ENCODE measurements at places on chromosomes 2 and 18.

- no peak overlapping the region for H3K4me3 ChIP-seq
- no peaks in the 10 kb centered on the region for H3K36me3 ChIP-seq
- H3K27me3 ChIP-seq: no peaks in the 10 kb centered on the region
- DNase-seq: no peak
These were observed 6.4 kb downstream of the MTCL1 start for GRCh38 chr18:8711736-8712135.

GRCh38 chr2:16738361-16739225, 73.0 kb upstream of the CYRIA start:
- no peaks in the 10 kb centered on the region for H3K36me3 ChIP-seq
- H3K4me1 ChIP-seq: peaks cover 2% of the 10 kb centered on the region
- no peak overlapping the region for H3K4me3 ChIP-seq
- DNase-seq: no peak
- H3K27ac ChIP-seq: no peak overlapping the region

GRCh38 chr2:179619947-179620467, 241.4 kb downstream of the ZNF385B start:
- H3K27ac ChIP-seq: no peak overlapping the region
- no peak for DNase-seq
- no peak overlapping the region for H3K4me3 ChIP-seq
- no peaks in the 10 kb centered on the region for H3K27me3 ChIP-seq

GRCh38 chr2:190318931-190319554, 583 bp downstream of the HIBCH start:
- H3K4me1 ChIP-seq: peaks cover 11% of the 10 kb centered on the region
- peak overlapping the region; percentile 50 for H3K27ac ChIP-seq
- no peaks in the 10 kb centered on the region for H3K27me3 ChIP-seq
- H3K4me3 ChIP-seq: peak overlapping the region; percentile 68
- peak; percentile 48 for DNase-seq

GRCh38 chr18:45441110-45441847, 174.0 kb upstream of the SLC14A2 start:
- H3K4me3 ChIP-seq: no peak overlapping the region
- peaks cover 7% of the 10 kb centered on the region for H3K4me1 ChIP-seq
- DNase-seq: peak; percentile 17
- H3K36me3 ChIP-seq: no peaks in the 10 kb centered on the region
- no peak overlapping the region for H3K27ac ChIP-seq

- no peaks in the 10 kb centered on the region for H3K27me3 ChIP-seq
- peaks cover 10% of the 10 kb centered on the region for H3K36me3 ChIP-seq
- no peak overlapping the region for H3K27ac ChIP-seq
- DNase-seq: no peak
- H3K4me1 ChIP-seq: no peaks in the 10 kb centered on the region
These were observed 34.4 kb upstream of the CYP27C1 start for GRCh38 chr2:127254386-127254981.

- H3K36me3 ChIP-seq: no peaks in the 10 kb centered on the region
- no peaks in the 10 kb centered on the region for H3K4me1 ChIP-seq
- no peak overlapping the region for H3K4me3 ChIP-seq
- no peak overlapping the region for H3K27ac ChIP-seq
These were observed 109.8 kb downstream of the DDX1 start for GRCh38 chr2:15701341-15701907.

DNA sequence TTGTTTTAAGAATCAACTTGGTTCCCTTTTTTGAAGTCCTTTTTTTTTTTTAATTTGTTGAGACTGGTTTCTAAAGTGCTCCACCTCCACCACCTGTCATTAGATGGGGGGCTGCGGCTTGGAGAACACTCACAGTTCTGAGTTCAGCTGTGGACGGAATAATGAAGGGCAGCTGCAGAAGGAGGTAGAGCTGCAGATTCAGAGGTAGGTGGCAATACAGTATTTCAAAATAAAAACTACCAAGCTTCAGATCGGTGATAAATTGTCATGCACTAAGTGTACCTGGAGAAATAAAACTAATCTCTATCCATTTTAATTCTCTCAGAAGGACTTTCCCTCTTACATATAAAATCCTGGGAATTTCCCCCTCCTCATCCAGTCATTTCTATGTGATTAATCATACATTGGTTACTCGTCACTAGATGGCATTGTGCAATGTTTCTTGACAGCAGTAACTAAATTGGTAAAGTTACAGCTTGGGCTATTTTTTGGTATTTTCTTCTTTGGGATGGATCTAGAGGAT, 81.1 kb upstream of the SLC39A10 start:
- no peaks in the 10 kb centered on the region for H3K36me3 ChIP-seq
- peak; percentile 59 for DNase-seq
- H3K27me3 ChIP-seq: no peaks in the 10 kb centered on the region
- H3K4me3 ChIP-seq: no peak overlapping the region
- H3K27ac ChIP-seq: no peak overlapping the region

DNA sequence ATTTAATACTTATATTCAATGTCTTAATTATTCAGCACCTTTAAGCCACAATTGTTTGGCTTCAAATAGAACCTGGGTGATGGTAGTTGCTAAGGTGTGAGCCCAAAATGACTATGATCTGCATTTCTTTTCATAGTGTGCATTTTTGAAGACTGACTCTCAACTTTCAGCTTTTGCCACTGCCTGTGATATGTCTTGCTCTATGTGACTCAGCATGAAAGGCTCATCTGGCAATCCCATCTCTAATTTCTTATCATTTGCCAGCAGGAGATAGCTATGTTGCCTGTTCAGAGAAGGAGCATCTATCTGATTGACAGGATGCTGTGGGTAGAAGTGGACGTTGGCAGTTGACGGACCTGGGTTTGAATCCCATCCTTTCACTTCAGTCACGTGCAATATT, 34.5 kb upstream of the CCDC93 start:
- no peaks in the 10 kb centered on the region for H3K4me1 ChIP-seq
- no peak overlapping the region for H3K27ac ChIP-seq
- H3K36me3 ChIP-seq: no peaks in the 10 kb centered on the region

DNA sequence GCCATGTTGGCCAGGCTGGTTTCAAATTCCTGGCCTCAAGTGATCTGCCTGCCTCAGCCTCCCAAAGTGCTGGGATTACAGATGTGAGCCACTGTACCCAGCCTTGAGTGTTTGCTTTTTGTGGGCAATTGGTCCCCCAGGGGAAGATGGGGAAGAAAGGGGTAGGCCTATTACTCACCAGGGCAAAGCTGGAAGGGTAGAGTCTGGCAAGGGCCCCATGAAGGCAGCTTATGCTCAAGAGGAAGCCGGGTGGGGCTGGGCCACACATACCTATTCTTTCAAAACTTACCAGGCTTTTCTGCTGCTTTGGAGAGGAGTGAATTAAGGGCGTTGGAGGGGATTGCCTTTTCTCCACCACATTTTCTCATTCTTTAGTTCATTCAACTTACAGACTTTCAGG, 24.5 kb upstream of the CD28 start:
- H3K27ac ChIP-seq: no peak overlapping the region
- H3K4me3 ChIP-seq: no peak overlapping the region
- no peaks in the 10 kb centered on the region for H3K27me3 ChIP-seq
- no peaks in the 10 kb centered on the region for H3K36me3 ChIP-seq
- DNase-seq: no peak
- no peaks in the 10 kb centered on the region for H3K4me1 ChIP-seq

- H3K4me1 ChIP-seq: no peaks in the 10 kb centered on the region
- no peaks in the 10 kb centered on the region for H3K36me3 ChIP-seq
- H3K4me3 ChIP-seq: no peak overlapping the region
- DNase-seq: no peak
- no peaks in the 10 kb centered on the region for H3K27me3 ChIP-seq
These were observed 38.2 kb upstream of the PNO1 start for GRCh38 chr2:68119504-68119903.

DNA sequence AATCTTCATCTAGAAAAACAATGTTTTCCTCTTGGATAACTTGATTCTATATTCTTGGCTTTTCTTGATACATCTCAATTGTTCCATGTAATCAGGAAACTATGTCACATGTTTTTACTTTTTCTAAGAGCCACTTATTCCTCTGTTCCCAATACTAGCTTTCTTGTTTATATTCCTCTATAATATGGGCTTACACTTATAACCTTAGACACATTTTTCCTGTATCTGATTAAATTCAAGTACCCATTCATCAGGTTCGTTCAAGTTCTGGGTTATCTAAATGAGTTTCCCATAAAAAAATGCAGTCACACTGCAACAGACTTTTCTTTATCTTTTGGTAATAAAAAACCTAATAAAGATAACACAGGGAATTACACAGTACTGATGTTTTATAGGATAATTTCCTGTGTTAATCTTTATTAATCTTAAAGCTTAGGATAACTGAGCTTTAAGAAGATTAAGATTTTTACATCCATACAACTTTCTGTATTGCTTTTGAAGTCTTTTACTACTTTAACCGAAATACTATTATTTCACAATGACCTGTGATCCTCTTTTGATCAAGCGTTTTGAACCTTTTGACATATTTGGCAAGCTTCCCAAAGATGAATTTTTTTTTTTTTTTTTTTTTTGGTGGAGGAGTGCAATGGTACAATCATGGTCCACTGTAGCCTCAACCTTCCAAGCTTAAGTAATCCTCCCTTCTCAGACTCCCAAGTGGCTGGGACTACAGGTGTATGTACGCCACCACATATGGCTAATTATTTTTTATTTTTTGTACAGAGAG, 44.3 kb upstream of the C2orf66 start:
- no peaks in the 10 kb centered on the region for H3K36me3 ChIP-seq
- no peak overlapping the region for H3K4me3 ChIP-seq
- DNase-seq: peak; percentile 57
- no peaks in the 10 kb centered on the region for H3K27me3 ChIP-seq

DNA sequence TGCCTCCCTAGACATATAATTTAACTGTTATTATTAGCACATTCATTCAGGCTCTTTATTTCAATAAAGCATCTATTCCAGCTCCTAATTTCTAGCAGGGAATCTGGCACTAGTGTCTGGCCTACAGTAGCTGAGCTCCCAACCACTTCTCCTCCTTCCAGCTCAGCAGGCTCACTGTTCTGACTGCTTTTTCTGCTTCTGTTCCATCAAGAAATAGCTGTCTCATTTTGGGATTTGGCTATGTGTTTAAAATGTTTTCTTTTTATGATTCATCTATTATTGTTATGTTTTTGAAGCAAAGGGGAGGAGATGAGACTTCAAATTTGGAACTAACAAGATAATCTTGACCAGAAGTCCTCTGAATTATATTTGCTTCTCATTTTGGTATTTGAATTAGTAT, 172.7 kb upstream of the SMAD7 start:
- no peak overlapping the region for H3K4me3 ChIP-seq
- H3K4me1 ChIP-seq: peaks cover 2% of the 10 kb centered on the region
- H3K36me3 ChIP-seq: no peaks in the 10 kb centered on the region
- no peak overlapping the region for H3K27ac ChIP-seq

- H3K4me3 ChIP-seq: no peak overlapping the region
- H3K4me1 ChIP-seq: no peaks in the 10 kb centered on the region
- H3K27ac ChIP-seq: no peak overlapping the region
- no peaks in the 10 kb centered on the region for H3K27me3 ChIP-seq
- no peak for DNase-seq
These were observed 163.0 kb downstream of the MREG start for GRCh38 chr2:215850380-215850779.

DNA sequence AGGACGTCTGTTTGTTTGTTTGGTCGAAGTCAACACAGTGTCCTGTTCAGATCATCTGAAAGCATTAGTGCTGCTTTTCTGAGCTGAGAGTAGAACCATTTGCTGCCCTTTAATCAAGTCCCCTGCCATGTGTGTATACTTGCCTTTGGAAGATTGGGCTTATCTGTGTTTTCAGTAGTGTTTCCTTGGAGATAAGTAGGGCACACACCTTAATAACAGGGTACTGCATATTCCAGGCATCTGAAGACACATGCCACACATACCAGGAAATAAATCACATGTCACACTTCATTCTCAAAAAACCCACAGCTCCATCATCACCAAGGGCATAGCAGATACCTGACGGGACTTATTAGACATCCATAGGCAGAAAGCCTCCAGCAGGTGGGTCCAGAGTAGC, 157.4 kb downstream of the SOX11 start:
- H3K27ac ChIP-seq: no peak overlapping the region
- H3K4me1 ChIP-seq: no peaks in the 10 kb centered on the region
- H3K4me3 ChIP-seq: no peak overlapping the region
- H3K27me3 ChIP-seq: no peaks in the 10 kb centered on the region

- peaks cover 47% of the 10 kb centered on the region for H3K4me1 ChIP-seq
- DNase-seq: peak; percentile 57
- no peaks in the 10 kb centered on the region for H3K27me3 ChIP-seq
- H3K27ac ChIP-seq: peak overlapping the region; percentile 70
- H3K36me3 ChIP-seq: peaks cover 6% of the 10 kb centered on the region
These were observed 134.5 kb downstream of the NEDD4L start for GRCh38 chr18:58178511-58178910.

DNA sequence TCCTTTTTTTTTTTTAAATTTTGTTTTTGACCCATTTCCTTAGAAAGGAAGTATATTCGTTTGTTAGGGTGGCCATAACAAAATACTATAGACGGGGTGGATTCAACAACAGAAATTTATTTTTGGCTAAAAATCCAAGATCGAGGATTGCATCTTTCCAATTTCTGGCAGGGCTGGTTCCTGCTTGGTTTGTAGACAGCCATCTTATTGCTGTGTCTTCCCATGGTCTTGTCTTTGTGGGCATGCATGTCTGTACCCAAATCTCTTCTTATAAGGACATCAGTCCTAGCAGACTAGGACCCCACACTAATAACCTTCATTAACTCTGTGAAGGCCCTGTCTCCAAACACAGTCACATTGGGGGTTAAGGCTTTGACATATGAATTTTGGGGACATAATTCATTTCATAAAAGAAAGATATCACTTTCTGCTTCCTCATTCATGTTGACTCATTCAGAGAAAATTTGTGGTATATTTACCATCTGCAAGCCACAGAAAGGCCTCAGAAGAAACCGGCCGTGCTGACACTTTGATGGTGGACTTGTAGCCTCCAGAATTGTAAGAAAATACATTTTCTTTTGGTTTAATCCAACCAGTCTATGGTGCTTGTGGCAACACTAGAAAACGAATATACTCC, 262.1 kb downstream of the LPIN1 start:
- no peaks in the 10 kb centered on the region for H3K27me3 ChIP-seq
- H3K4me1 ChIP-seq: peaks cover 2% of the 10 kb centered on the region
- DNase-seq: no peak
- no peak overlapping the region for H3K4me3 ChIP-seq
- no peaks in the 10 kb centered on the region for H3K36me3 ChIP-seq

GRCh38 chr18:10420561-10421352, 33.7 kb upstream of the APCDD1 start:
- no peak for DNase-seq
- H3K4me3 ChIP-seq: no peak overlapping the region
- no peaks in the 10 kb centered on the region for H3K27me3 ChIP-seq
- H3K36me3 ChIP-seq: no peaks in the 10 kb centered on the region
- H3K4me1 ChIP-seq: no peaks in the 10 kb centered on the region

GRCh38 chr2:239161711-239162140, 239.1 kb downstream of the HDAC4 start:
- no peak for DNase-seq
- H3K27me3 ChIP-seq: no peaks in the 10 kb centered on the region
- H3K36me3 ChIP-seq: peaks cover 5% of the 10 kb centered on the region
- no peak overlapping the region for H3K27ac ChIP-seq
- H3K4me3 ChIP-seq: no peak overlapping the region

GRCh38 chr18:48871391-48872166, 79.2 kb downstream of the SMAD7 start:
- no peak overlapping the region for H3K27ac ChIP-seq
- no peaks in the 10 kb centered on the region for H3K4me1 ChIP-seq
- no peaks in the 10 kb centered on the region for H3K27me3 ChIP-seq
- no peak overlapping the region for H3K4me3 ChIP-seq
- H3K36me3 ChIP-seq: no peaks in the 10 kb centered on the region
- no peak for DNase-seq

All from small intestine (tissue), 16 donors.